Type B pancreatic cell (in vitro differentiated cells): ENCODE measurements at places on chromosomes 2 and 18. TPM values are rescaled to one million over a fixed set of nuclear protein-coding genes. Genes with fewer than 3 reads are reported as not detected.

- H3K27me3 ChIP-seq, result no peaks in the 10 kb centered on the region
- H3K27ac ChIP-seq, result peak overlapping the region; percentile 75
- H3K4me1 ChIP-seq, result peaks cover 20% of the 10 kb centered on the region
- H3K36me3 ChIP-seq, result no peaks in the 10 kb centered on the region
- peak overlapping the region; percentile 44 for H3K4me3 ChIP-seq
Observed at GRCh38 chr2:219111375-219112061, 49.1 kb downstream of the NHEJ1 start.

DNA sequence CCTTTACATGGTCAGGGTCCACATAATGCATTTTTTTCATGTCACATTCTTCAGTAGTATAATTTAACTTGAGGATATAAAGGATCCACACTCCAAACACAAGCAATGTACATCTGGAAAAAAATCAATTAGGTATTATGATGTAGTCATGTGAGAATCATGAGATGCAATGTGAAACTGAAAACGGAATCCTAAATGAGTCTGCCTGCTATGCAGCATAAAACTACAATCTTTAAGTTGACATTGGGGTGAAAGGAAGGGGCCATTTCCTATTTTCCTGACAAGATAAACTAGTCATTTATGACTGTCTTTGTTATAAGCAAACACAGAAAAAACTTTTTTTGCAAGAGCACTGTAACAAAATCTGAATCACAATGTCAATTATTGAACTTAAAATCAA lies 27.6 kb downstream of the ST3GAL5 start:
- H3K36me3 ChIP-seq, result peaks cover 5% of the 10 kb centered on the region
- H3K27ac ChIP-seq, result no peak overlapping the region
- no peak for DNase-seq
- no peak overlapping the region for H3K4me3 ChIP-seq

DNA sequence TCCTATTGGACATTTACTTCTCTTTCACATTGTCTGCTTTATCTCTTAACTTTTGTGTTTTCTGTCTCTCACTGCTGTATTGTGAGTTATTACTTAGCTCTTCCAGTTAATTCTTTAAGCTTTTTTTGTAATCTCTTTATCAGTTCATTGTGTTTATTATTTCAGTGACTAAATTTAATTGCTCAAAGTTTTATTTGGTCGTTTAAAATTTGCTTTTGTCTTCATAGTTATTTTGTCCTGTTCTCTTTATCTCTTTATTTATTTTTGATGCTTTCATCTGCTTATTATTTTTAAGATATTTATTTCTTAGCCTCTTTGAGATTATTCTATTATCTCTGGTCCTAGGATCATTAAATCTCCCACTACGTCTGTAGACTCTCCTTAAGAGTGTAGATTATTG lies 268.6 kb downstream of the ALPK2 start:
- no peak for DNase-seq
- no peak overlapping the region for H3K27ac ChIP-seq
- no peak overlapping the region for H3K4me3 ChIP-seq

- H3K4me1 ChIP-seq, result peaks cover 20% of the 10 kb centered on the region
- no peak overlapping the region for H3K4me3 ChIP-seq
- H3K27ac ChIP-seq, result no peak overlapping the region
- no peaks in the 10 kb centered on the region for H3K27me3 ChIP-seq
- DNase-seq, result no peak
Observed at GRCh38 chr18:60978338-60978737, 354.9 kb upstream of the CDH20 start.

DNA sequence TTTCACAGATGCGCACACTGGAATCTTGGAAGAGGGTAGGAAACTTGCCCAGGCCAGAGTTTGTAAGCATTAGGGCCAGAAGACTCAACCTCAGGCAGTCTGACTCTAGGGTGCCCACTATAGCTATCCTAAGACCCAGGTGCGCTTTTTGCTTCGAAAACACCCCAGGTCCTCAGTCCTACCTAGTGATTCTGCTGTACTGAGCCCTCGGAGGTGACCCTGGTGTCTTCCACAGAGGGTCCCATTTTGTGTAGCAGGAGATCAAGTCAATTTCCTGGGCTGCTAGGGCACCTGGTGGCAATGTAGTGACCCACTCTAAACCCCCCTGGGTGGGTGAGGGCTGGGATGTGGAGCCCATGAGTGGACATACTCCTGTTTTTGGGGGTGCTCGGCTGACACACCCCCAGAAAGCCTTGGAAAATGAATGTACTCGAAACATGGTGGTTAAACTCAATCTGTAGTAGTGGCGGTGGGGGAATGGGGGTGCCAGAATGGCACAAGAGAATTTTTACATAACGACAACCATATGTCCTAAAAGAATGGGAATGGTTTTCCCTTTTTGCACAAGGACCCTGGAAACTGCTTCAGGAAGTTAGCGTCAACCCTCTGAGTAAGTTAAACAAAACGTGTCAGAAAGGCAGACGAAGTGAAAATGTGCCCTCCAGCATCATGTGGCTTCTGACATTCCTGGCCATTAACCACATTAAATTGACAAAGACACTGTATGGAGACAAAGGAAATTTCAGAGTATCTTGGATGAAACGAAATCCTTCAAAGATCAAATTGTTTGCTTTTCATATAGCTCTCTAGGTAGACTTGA lies 218.0 kb upstream of the COPS8 start:
- H3K36me3 ChIP-seq, result no peaks in the 10 kb centered on the region
- H3K27ac ChIP-seq, result peak overlapping the region; percentile 28
- peaks cover 40% of the 10 kb centered on the region for H3K4me1 ChIP-seq
- peak overlapping the region; percentile 3 for H3K4me3 ChIP-seq
- H3K27me3 ChIP-seq, result peaks cover 12% of the 10 kb centered on the region

DNA sequence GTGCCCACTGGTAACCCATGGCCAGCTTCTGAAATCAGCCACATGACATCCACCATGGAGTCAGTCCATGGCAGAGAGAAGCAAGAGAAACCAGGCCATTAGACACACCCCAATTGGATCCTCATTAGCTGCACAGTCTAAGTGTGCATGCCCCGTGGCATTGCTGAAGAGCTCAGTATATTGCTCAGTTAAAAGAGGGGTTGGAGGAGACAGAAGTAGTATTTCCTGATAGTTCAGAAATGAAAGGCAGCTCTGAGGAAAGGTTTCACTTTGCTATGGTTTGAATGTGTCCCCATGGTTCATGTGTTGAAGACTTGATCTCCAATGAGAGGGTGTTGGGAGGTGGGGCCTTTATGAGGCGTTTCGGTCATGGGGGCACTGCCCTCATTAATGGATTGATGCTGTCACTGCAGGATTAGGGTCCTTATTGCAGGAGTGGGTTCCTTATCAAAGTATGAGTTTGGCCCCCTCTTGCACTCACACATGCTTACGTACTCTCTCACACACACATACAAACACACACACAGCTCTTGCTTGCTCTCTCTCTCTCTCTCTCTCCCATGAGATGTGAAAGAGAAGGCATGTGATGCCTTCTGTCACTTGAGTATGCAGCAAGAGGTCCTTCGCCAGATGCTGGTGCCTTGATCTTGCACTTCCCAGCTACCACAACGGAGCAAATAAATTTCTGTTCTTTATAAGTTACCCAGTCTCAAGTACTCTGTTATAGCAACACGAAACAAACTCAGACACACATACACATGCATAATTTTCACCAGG lies 58.0 kb downstream of the TMEM163 start:
- peaks cover 4% of the 10 kb centered on the region for H3K27me3 ChIP-seq
- H3K4me1 ChIP-seq, result no peaks in the 10 kb centered on the region
- no peak overlapping the region for H3K27ac ChIP-seq

- H3K4me3 ChIP-seq, result no peak overlapping the region
- H3K27me3 ChIP-seq, result peaks cover 33% of the 10 kb centered on the region
- H3K36me3 ChIP-seq, result no peaks in the 10 kb centered on the region
- peaks cover 16% of the 10 kb centered on the region for H3K4me1 ChIP-seq
- no peak overlapping the region for H3K27ac ChIP-seq
- DNase-seq, result no peak
Observed at GRCh38 chr18:23735021-23735464, 45.8 kb downstream of the LAMA3 start.

The GAL3ST2 gene
- total RNA-seq, result 0.19 and 0.29 TPM in 2 replicates

DNA sequence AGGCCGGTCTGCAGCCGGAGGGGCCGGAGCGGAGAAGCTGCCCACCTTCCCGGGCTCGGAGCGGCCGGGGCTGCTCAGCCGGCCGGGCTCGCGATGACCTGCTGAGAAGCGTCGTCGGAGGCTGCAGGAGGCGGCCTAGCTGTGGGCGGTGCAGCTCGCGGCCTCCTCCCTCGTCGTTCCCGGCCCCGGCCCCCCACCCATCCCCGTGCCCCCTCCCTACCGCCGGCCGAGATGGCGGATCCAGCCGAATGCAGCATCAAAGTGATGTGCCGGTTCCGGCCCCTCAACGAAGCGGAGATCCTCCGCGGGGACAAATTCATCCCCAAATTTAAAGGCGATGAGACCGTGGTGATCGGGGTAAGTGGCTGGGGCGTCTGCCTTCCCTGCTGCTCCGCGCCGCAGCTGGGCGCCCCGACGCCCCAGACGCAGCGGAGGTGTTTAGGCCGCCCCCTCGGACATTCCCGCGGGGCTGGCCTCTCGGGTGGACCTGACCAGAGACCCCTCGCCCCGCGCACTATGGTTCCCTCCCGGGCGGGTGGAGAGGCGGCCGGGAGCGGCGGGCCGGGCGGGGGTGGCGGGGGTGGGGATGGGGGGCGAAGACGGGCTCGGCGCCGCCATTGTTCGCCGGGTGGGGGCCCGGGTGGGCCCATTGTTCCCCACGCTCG lies 492 bp downstream of the KIF5C start:
- peak overlapping the region; percentile 90 for H3K4me3 ChIP-seq
- no peak for DNase-seq
- no peak overlapping the region for H3K27ac ChIP-seq
- peaks cover 47% of the 10 kb centered on the region for H3K27me3 ChIP-seq
- H3K4me1 ChIP-seq, result peaks cover 16% of the 10 kb centered on the region
- H3K36me3 ChIP-seq, result peaks cover 2% of the 10 kb centered on the region

- H3K27me3 ChIP-seq, result no peaks in the 10 kb centered on the region
- peaks cover 24% of the 10 kb centered on the region for H3K4me1 ChIP-seq
- H3K27ac ChIP-seq, result peak overlapping the region; percentile 49
- peak overlapping the region; percentile 3 for H3K4me3 ChIP-seq
Observed at GRCh38 chr2:11406958-11407381, 59.0 kb downstream of the E2F6 start.

- H3K4me1 ChIP-seq, result no peaks in the 10 kb centered on the region
- H3K36me3 ChIP-seq, result peaks cover 45% of the 10 kb centered on the region
- H3K27me3 ChIP-seq, result no peaks in the 10 kb centered on the region
- no peak overlapping the region for H3K27ac ChIP-seq
- no peak overlapping the region for H3K4me3 ChIP-seq
Observed at GRCh38 chr2:74168739-74169138, 9.9 kb downstream of the MOB1A start.

The IL1F10 gene
- not detected in 2 replicates for total RNA-seq

GRCh38 chr2:192122141-192122540 lies 72.6 kb downstream of the TMEFF2 start:
- DNase-seq, result no peak
- no peak overlapping the region for H3K4me3 ChIP-seq
- peaks cover 4% of the 10 kb centered on the region for H3K36me3 ChIP-seq
- no peaks in the 10 kb centered on the region for H3K27me3 ChIP-seq
- no peak overlapping the region for H3K27ac ChIP-seq

- no peaks in the 10 kb centered on the region for H3K36me3 ChIP-seq
- no peaks in the 10 kb centered on the region for H3K27me3 ChIP-seq
- peak overlapping the region; percentile 4 for H3K27ac ChIP-seq
- peaks cover 36% of the 10 kb centered on the region for H3K4me1 ChIP-seq
Observed at GRCh38 chr18:39611381-39612100, 2045.9 kb upstream of the CELF4 start.

The PRADC1 gene
- 16.3 and 19.6 TPM in 2 replicates for total RNA-seq

- peaks cover 53% of the 10 kb centered on the region for H3K4me1 ChIP-seq
- peak overlapping the region; percentile 85 for H3K4me3 ChIP-seq
- H3K27ac ChIP-seq, result peak overlapping the region; percentile 69
- H3K27me3 ChIP-seq, result no peaks in the 10 kb centered on the region
- no peak for DNase-seq
Observed at GRCh38 chr18:77087393-77088141, 45.0 kb downstream of the MBP start.

GRCh38 chr2:94861308-94862152 lies 9.7 kb upstream of the TEKT4 start:
- peaks cover 64% of the 10 kb centered on the region for H3K27me3 ChIP-seq
- H3K4me3 ChIP-seq, result no peak overlapping the region
- no peak overlapping the region for H3K27ac ChIP-seq
- H3K36me3 ChIP-seq, result no peaks in the 10 kb centered on the region
- peak; percentile 64 for DNase-seq

DNA sequence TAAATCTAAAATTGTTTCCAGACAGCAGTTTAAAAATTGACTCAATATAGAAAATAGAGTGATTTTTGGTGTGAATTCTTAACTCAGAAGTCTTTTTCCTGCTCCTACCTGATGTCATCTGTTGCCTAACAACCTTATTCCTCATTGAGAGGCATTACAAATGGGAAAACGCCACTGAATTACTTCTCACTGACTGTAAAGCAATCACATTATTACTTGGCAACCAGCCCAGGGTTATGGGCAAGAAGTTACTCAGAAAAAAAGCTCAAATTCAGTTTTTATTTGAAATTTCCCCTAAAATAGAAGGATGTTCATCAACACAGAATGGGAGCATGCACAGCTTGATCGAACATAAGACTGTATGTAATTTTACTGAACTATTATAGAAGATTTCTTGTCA lies 201.8 kb upstream of the GULP1 start:
- H3K4me1 ChIP-seq, result no peaks in the 10 kb centered on the region
- H3K27me3 ChIP-seq, result no peaks in the 10 kb centered on the region
- no peak overlapping the region for H3K27ac ChIP-seq

The NEU2 gene
- total RNA-seq, result 0.33 TPM in 1 of 2 replicates, not detected in the other

- H3K27me3 ChIP-seq, result no peaks in the 10 kb centered on the region
- H3K36me3 ChIP-seq, result no peaks in the 10 kb centered on the region
- H3K4me1 ChIP-seq, result peaks cover 6% of the 10 kb centered on the region
- no peak overlapping the region for H3K4me3 ChIP-seq
- DNase-seq, result no peak
Observed at GRCh38 chr18:69845593-69846506, 101.8 kb downstream of the CD226 start.

DNA sequence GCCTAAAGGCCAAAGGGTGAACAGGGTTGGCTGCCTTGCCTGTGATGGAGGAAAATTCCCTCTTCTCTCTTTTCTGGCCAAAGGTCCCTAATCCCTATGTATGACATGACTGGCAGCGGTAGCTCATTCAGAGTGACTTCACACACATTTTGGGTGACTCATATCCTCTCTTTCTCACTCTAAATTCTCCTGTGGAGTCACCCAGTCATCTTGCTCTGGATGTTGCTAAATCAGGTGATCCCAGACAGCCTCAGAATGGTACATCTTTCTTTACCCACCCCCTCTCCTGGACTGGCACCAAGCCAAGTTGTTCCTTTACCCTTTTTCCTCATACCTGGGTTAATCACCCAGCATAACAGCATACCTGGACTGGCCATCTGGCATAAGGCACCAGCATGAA lies 77.2 kb downstream of the NEURL3 start:
- no peak for DNase-seq
- H3K27ac ChIP-seq, result no peak overlapping the region
- H3K27me3 ChIP-seq, result peaks cover 26% of the 10 kb centered on the region
